ENCODE measurements at places on chromosomes 4 and X. TPM values are rescaled to one million over a fixed set of nuclear protein-coding genes. Genes with fewer than 3 reads are reported as not detected.

FGFBP1 gene
- 3.1 TPM for total RNA-seq

FRMD7 gene
- total RNA-seq: not detected

ARMCX4 gene
- 0.57 TPM for total RNA-seq

GPRASP1 gene
- total RNA-seq: 0.22 TPM

PCDH19 gene
- 0.02 TPM for total RNA-seq

STOX2 gene
- 3.2 TPM for total RNA-seq

RS1 gene
- not detected for total RNA-seq

CXorf49 gene
- total RNA-seq: not detected

KCTD8 gene
- not detected for total RNA-seq

STK32B gene
- total RNA-seq: 15.9 TPM

TMPRSS11F gene
- not detected for total RNA-seq

PPP2R2C gene
- total RNA-seq: 35.1 TPM

GAGE1 gene
- not detected for total RNA-seq

LRIT3 gene
- total RNA-seq: not detected

NAP1L2 gene
- 0.88 TPM for total RNA-seq

OPN1MW2 gene
- total RNA-seq: not detected

SPANXD gene
- not detected for total RNA-seq

CXCR3 gene
- total RNA-seq: 0.10 TPM

RIPPLY1 gene
- 0.11 TPM for total RNA-seq

KLHL4 gene
- total RNA-seq: 6.7 TPM

HOPX gene
- not detected for total RNA-seq

USP17L19 gene
- not detected for total RNA-seq

ATP2B3 gene
- 0.07 TPM for total RNA-seq

SPACA5 gene
- total RNA-seq: not detected

GUCY1A1 gene
- total RNA-seq: not detected

GALNT7 gene
- total RNA-seq: 28.6 TPM

FABP2 gene
- not detected for total RNA-seq

MAGEA9B gene
- total RNA-seq: not detected

SH2D1A gene
- total RNA-seq: not detected

USP17L10 gene
- not detected for total RNA-seq

SMARCA1 gene
- total RNA-seq: 32.0 TPM

COL25A1 gene
- total RNA-seq: not detected

REPS2 gene
- 0.85 TPM for total RNA-seq

HAND2 gene
- 0.72 TPM for total RNA-seq

MAGEA3 gene
- total RNA-seq: 4.4 TPM

SLC6A14 gene
- total RNA-seq: 0.03 TPM

ZNF630 gene
- 0.22 TPM for total RNA-seq

MTTP gene
- not detected for total RNA-seq

P2RY4 gene
- total RNA-seq: 0.13 TPM

NDNF gene
- not detected for total RNA-seq

MND1 gene
- total RNA-seq: 13.3 TPM

NSUN7 gene
- total RNA-seq: 0.42 TPM

TASL gene
- total RNA-seq: not detected

MGST2 gene
- total RNA-seq: 49.8 TPM

CT45A10 gene
- not detected for total RNA-seq

HDX gene
- 1.6 TPM for total RNA-seq

CHRNA9 gene
- 1.6 TPM for total RNA-seq

UBA6 gene
- 14.9 TPM for total RNA-seq

MAPK10 gene
- total RNA-seq: 0.50 TPM

ODAPH gene
- total RNA-seq: not detected

PAGE2B gene
- total RNA-seq: not detected

All from A549 treated with GW870086 at 1 μM for 4 hours (cell line).